ENCODE measurements at places on chromosomes 7 and 10.
A peak's percentile ranks its signal among the peaks of the same experiment; 100 is the strongest.

DNA sequence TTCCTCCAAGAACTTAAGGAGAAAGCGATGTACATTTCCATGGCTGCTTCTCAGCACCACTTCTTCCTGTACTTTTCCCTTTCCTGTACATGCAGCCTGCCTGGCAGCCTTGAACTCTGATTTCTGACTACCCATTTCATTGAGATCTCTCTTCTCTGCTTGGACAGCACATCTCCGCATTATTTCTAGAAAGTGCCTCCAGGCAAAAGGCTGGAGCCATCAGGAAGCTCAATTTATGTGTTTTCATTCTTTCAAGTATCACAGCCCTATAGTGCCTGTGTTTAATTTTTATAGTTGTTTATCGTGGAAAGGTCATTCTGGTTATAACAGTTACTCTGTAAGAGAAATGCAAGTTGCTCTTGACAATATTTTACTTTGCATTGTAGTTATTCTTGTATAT, 688.0 kb upstream of the ANKRD30A start:
- no peak for DNase-seq

- DNase-seq = no peak
Observed at GRCh38 chr7:601595-602340, 82.1 kb upstream of the PDGFA start.

GRCh38 chr10:69804775-69805174, 3.1 kb downstream of the COL13A1 start:
- DNase-seq = no peak

- peak; percentile 28 for DNase-seq
Observed at GRCh38 chr7:102093599-102094315, 192.9 kb upstream of the SH2B2 start.

- DNase-seq = peak; percentile 48
Observed at GRCh38 chr7:44187636-44188416, 1.4 kb downstream of the GCK start.

DNA sequence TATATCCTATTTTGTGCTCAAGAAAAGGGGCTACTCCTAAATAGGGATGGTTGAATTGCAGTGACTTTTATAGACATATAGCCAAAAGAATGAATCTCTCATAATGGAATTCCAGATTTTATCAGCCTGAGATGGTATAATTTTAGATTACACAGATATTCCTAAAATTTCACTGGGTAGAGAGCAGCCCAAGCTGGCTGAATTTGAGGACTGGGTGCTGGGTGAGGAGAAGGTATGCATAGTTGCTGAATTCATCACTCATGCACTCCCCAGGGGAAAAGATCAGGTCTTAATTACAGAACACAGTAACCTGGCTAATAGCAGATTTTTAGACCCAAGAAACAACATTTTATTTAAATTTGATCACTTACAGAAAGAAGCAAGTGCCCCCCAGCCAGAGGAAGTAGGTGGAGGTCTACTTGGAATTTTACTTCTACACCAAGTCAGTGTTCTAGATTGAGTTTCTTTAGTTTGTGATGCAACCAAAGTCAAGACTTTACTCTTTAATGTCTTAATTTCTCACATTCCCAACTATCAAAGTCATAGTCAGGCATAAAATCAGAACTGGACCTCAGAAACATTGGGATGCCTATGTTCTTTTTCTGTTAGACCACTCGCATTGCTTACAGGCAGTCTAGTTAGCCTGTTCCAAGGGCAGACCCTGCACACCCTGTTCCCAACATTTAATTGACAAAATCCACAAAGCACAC, 337.4 kb upstream of the PODXL start:
- no peak for DNase-seq

DNA sequence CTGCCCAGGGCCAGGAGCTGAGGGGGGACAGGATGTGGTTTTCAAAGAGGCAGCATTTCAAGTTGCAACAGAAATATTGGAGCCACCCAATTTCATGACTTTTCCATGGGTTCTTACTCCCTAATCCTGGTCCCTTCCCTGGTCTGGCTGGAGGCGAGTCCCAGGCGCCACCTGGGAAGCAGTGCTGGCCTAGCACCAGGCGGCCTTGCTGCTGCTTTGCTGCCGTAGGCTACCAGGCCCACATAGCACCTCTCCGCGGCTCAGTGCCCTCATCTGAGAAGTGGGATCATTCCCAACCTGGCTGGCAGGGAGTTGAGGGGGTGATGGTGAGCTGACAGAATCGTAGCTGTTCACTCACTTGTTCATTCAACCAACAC, 33.7 kb downstream of the ZMIZ1 start:
- DNase-seq = no peak

DNA sequence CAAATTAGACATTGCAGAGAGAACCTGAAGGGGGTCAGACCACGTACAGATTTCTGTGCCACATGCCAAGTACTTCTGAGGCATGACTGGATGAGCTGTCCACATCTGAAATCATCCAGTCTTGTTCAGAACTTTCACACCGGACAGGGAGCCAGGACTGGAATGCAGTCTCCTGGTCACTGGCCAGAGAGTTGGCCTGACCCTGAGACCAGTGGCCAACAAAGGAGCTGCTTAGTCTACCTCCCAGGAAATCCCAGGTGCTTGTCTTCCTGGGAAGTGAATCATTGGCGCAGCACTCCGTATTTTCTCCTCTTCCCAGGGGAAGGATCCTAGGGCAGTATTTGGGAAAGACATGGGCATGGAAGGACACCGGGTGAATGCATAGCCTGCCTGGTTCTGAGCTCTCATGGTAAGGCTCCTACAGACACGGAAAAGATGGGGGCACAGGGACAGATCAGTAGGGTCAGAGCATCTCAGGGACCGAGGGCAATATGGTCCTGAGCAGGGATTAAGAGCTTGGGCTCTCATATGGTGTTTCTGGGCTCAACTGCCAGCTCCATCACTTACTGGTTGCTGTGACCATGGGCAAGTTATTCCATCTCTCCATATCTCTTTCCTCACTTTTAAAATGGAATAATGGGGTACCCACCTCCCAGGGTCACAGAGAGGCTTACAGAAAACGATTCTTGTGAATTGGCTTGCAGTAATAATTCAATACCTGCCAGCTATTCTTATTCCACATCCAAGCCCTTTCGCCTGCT, 1.3 kb upstream of the SCD start:
- no peak for DNase-seq
